Osteoblast (primary cell): ENCODE measurements at places on chromosomes 2 and 18. TPM values are rescaled to one million over a fixed set of nuclear protein-coding genes. Genes with fewer than 3 reads are reported as not detected.

The C1GALT1C1L gene
- total RNA-seq = 0.72 and 1.2 TPM in 2 replicates

The HOXD3 gene
- total RNA-seq = 1.1 and 2.1 TPM in 2 replicates

The ESPNL gene
- 1.8 and 9.8 TPM in 2 replicates for total RNA-seq

The CCDC121 gene
- 1.1 and 1.2 TPM in 2 replicates for total RNA-seq

The RESP18 gene
- not detected in 2 replicates for total RNA-seq
